ENCODE measurements at places on chromosomes 6 and 20.

DNA sequence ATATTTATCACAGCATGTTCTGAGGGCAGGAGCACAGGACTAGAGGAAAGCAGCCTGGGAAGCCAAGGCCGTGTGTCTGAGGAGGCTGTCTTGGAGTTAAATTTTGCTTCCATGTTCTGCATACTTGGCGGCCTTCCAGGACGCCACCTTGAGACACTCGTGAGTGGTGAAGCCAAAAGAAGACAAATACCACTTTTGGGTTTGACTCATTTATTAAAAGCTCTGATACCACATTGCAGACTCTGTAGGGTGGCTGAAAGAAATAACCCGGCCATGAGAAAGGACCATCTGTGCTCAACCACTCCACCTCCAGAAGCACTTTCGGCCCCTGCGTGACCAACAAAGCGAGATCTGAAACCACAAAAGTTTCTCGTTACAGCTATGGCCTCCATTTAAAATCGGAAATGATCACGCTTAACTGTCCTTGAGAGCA lies 120.0 kb downstream of the TMEM242 start:
- DNase-seq: no peak

- no peak for DNase-seq
These were observed 88.0 kb upstream of the UST start for GRCh38 chr6:148658681-148659430.

GRCh38 chr20:51176876-51177275 lies 154.0 kb upstream of the KCNG1 start:
- no peak for DNase-seq

DNA sequence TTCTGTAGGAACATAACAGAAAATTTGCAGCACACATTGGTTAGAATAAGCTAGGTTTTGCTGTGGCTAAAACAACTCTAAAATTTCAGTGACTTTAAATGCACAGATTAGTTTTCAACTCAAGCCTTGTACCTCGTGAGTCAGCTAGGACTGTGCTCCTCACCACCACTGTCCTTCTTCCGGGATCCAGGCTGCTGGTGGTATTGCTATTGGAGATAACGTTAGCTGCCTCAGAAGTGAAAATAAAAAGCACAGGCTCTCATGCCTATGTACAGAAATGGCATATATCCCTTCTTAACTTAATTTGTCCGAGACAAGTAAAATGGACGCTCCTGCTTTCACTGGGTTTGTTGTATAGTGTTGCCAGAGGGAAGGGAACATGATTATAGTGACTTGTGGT lies 931.1 kb upstream of the EYS start:
- no peak for DNase-seq

GRCh38 chr6:130912434-130912833 lies 85.2 kb downstream of the SMLR1 start:
- DNase-seq: no peak

GRCh38 chr6:120164531-120164930 lies 815.0 kb upstream of the MAN1A1 start:
- no peak for DNase-seq

GRCh38 chr6:87436435-87436834 lies 28.7 kb downstream of the CFAP206 start:
- no peak for DNase-seq

DNA sequence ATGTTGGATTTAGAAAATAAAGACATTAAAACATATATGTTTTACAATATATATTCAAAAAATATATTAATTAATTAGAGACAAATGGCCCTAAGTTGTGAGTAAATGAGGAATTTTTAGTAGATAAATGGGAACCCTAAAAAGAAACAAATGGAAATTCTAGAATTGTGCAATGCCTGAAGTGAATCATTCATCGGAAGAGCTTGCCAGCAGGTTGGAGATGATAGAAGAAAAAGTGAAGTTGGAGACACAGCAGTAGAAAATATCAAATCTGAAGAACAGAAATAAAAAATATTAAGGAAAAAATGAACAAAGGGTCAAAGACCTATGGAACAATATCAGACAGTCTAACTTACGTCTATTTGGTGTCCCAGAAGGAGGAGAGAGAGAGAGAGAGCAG lies 109.4 kb upstream of the NEDD9 start:
- DNase-seq: no peak

DNA sequence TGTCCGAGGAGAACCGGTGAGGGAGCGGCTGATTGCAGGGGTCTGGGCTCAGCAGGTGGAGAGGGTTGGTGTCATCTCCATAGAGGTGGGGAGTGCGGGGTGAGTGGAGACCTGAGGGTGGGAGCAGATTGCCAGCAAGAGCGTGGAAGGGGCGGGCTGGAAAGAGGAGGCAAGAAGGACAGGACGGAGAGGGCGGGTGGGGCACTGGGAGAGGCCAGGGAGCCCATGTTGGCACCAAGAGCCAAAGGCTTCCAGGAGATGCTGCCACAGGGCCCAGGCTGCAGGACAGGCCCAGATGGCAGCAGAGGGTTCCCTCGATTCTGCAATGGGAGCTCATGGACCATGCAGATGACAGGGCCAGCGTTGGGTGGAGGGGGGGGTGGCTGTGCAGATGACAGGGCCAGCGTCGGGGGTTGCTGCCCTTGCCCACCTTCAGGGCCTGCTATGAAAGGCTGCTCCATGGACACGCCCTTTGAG lies 105.4 kb downstream of the TMEM242 start:
- DNase-seq: no peak

DNA sequence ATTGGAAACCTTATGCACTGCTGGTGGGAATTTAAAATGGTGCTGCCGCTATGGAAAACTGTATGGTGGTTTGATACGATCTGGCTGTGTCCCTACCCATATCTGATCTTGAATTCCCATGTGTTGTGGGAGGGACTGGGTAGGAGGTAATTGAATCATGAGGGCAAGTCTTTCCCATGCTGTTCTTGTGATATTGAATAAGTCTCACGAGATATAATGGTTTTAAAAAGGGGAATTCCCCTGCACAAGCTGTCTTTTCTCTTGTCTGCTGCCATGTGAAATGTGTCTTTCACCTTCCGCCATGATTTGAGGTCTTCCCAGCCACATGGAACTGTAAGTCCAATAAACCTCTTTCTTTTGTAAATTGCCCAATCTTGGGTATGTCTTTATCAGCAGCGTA lies 4.9 kb downstream of the TAP2 start:
- DNase-seq: no peak

DNA sequence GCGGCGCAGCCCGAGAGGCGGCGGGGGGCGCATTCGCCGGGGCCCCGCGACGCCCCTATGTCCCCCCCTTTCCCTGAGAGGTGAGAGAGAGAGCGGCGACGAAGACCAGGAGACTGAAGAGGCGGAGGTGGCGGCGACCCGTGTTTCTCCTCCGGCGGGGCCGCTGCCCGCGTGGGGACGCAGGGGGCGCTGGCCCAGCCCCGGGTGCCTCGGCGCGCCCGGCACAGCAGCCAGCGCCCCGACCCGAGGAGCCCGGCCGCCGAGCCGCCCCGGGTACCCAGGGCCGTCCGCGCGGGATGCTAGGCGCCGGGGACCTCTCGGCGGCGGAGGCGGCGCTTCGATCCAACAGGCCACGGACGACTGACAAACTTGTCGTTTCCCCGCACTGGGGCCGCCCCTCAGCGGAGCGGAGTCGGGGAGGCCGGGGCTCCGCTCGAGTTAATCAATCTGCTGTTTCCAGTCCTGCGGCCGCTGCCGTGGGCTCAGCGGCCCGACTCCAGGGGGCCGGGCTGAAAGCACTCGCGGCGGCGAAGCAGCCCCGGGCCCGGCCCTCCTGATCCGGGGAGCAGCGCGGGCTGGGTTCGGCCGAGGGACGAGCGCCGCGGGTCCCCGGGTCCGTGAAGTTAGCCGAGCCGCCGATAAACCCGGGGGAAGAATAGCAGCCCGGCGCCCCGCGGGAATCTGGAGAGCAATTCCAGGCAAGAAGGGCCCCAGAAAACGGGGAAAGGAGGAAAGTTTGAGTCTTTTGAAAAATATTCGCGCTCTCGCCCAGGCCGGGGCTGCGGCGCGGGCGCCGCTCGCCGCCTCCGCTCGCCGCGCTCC lies 631 bp downstream of the MDGA1 start:
- no peak for DNase-seq

DNA sequence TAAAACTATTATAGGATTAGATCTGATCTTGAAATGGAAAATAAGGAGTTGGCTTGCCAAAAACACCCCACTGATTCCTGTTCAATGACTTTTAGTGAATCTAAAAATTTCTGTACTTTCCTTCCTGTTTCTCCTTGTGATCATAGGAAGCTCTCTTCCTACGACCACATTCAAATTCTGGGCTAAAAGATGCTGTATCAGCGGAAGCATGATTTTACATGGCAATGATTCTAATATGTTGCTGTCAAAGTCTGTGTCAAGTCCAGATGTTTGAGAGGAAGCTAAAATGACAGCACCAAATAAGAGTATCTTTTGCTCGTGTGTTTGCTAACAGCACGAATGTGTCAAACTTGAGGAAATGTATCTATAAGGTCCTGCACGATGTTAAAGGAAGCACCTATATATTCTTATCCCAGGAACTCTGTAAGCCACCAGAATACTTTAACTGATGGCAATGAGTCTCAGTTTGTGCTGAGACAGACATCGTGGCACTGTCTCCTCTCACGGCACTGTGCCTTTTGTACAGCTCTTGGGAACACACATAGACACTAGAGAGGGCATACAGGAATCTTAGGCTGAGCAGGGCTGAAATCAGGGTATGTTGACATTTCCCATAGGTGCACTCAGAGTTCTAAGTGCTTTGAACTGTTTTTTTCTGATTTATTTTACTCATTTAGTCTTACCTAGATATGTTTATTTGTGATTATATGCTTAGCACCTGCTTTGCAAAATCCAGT lies 24.9 kb upstream of the MAP3K4 start:
- no peak for DNase-seq

- no peak for DNase-seq
These were observed 5.4 kb downstream of the FBXO30 start for GRCh38 chr6:145809211-145809610.

DNA sequence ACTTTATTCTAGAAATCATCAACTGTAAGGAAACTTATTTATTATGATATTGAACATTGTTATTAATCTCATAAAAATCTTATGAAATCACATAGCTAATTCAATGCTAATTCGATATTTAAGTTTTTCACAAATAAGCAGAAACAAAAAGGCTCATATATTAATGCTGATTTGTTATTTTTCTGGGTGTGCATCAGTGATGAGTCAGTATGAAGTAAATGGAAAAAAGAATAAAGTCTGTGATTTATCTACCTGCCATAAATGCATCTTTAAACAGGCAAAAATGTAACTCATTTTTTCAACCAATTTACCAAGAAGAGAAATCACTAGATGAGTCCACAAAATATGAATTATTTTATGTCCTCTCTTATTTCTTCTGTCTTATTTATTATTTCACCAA lies 253.5 kb downstream of the PTPRK start:
- no peak for DNase-seq

DNA sequence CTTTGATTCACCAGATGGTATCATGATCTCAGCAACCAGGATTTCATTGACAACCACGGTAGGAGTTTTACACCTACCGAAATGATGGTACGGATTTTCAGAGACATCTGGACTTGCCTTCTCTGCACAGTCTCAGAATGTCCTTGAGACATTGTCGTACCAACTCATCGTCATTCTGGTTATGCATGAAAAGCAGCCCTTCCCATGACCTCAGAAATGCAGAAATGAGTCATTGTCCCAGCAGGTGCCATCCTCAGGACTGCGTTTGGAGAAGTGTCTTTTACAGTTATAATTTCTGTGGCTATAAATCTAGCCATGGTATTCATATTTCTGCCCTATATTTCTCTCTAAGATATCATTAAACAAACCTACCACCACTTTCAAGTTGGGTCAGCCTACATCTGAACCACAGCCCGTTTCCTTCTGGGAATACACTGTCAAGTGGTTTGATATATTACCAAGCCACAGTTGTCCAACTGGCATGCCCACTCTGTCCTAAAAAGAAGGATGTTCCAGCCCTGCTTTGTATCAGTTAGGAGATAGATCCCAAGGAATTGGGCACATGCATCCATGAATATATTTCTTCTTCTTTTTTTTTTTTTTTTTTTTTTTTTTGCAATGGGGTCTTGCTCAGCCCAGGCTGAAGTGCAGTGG lies 7.5 kb upstream of the BFSP1 start:
- DNase-seq: no peak

GRCh38 chr6:75747152-75747992 lies 1.7 kb upstream of the MYO6 start:
- no peak for DNase-seq

DNA sequence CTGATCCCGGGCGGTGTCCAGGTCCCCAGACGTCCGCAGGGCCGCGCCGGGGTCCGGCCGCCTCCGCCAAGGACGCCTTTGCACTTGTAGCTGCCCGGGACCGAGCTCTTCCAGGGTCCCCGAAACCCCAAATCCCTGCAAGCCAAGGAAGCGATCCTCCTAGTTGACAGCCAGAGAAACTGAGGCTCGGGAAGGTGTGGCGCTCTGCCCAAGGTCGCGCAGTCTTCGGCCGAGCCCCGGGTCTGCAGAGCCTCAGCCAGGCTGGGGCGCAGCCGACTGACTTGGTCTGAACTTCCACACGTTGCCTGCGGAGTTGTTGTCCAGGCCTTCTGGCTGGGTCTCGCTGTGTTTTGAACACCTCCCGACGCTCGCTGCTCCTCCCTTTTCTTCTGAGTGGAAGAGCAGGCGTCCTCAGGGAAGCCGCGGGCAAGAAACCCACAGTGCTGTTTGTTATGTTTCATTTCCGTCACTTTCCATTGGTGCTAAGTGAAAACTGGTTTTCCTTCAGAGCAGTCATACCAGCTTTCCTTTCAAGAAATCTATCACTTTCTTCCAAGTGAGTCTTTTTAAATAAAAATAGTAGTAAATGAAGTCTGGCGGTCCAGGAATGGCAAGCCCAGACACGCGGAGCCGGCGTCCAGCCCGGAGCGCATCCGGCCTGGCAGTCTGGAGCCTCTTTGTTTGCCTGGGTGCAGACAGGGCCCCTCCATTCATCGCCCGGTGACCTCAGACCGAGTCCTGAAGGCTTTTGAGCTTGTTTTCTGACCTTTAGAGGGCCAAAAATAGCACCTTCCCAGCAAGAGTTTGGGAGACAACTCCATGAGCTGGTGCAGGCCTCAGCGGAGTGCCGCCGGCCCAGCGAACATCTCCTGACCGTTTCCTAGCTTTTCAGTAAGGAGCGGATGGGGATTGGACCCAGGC lies 698 bp downstream of the FAM210B start:
- no peak for DNase-seq

- no peak for DNase-seq
These were observed 67.8 kb upstream of the SASH1 start for GRCh38 chr6:148274809-148275208.

GRCh38 chr6:106546691-106547414 lies 82.4 kb downstream of the RTN4IP1 start:
- no peak for DNase-seq

DNA sequence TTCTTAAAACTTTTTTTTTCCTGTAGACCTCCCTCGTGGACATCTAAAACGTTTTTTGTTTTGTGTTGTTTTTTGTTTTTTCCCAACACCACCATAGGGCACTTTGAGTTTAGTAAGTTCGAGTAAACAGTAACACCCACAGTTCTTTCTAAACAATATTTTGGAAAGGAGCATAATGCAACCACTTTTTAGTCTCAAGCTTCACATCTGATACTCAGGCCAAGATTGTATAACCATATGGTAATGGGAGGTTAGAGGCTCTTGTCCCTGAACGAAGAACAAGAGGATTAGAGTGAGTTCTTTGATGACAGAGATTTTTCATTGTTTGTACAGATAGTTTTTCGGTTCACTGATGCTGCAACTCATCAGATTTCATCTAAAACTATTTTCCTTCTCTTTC lies 144.6 kb downstream of the MTHFD1L start:
- no peak for DNase-seq

All from activated CD4-positive, CD25-positive, alpha-beta regulatory T cell (primary cell).